ENCODE measurements at places on chromosomes 1 and 21.

GRCh38 chr1:43902058-43902831 is 31.4 kb upstream of the ARTN start:
- H3K27me3 ChIP-seq, result no peaks in the 10 kb centered on the region
- H3K4me3 ChIP-seq, result no peak overlapping the region
- H3K27ac ChIP-seq, result no peak overlapping the region
- H3K36me3 ChIP-seq, result peaks cover 52% of the 10 kb centered on the region
- H3K4me1 ChIP-seq, result no peaks in the 10 kb centered on the region

GRCh38 chr21:14864211-14865021 is 200.4 kb downstream of the NRIP1 start:
- H3K36me3 ChIP-seq, result no peaks in the 10 kb centered on the region
- peaks cover 6% of the 10 kb centered on the region for H3K4me1 ChIP-seq
- no peaks in the 10 kb centered on the region for H3K27me3 ChIP-seq
- H3K27ac ChIP-seq, result no peak overlapping the region
- peak; percentile 54 for DNase-seq

DNA sequence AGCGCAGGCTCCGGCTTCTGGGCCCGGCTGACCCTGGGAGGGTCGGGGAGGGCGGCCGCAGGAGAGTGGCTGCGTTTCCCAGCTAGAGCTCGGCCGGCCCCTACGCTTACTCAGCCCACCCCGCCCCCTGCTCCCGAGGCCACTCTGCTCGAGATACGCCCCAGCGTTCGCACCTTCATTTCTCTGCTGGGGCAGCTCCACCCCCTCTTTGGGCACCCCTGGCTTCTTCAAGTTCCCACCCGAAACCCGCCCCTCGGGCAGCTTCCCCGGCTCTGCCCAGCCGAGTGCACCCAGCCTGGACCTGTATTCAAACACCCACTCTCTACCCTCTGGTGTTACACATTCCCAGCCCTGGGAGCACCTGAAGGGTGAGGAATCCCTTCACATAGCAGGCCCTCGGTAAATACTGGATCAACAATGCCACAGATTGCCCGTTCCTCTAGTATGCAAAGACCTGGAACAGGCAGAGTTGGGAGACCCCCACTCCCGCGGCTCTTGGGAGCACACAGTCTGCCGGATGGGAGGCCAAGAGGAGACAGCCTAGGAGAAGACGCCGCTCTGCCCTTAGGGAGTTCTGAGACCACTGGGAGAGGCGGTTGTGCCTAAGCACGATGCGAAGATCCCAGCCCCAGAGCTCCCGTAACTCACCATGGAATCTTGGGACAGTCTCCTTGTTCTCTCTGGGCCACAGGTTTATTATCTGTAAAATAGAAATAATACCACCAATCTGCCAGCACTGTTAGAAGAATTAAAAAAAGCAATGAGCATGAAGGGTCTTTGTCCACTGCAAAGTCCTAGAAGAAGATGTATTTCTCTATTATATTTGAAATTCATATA is 566 bp upstream of the PAQR7 start:
- peaks cover 22% of the 10 kb centered on the region for H3K4me1 ChIP-seq
- no peak for DNase-seq
- H3K36me3 ChIP-seq, result no peaks in the 10 kb centered on the region
- peak overlapping the region; percentile 55 for H3K4me3 ChIP-seq
- peaks cover 9% of the 10 kb centered on the region for H3K27me3 ChIP-seq

- no peaks in the 10 kb centered on the region for H3K36me3 ChIP-seq
- DNase-seq, result no peak
- no peaks in the 10 kb centered on the region for H3K4me1 ChIP-seq
- no peak overlapping the region for H3K27ac ChIP-seq
- H3K27me3 ChIP-seq, result peaks cover 7% of the 10 kb centered on the region
Measured at GRCh38 chr1:184310157-184310819, 76.5 kb upstream of the C1orf21 start.

GRCh38 chr1:198141668-198142351 is 15.0 kb upstream of the NEK7 start:
- DNase-seq, result no peak
- no peaks in the 10 kb centered on the region for H3K4me1 ChIP-seq
- H3K27ac ChIP-seq, result no peak overlapping the region

DNA sequence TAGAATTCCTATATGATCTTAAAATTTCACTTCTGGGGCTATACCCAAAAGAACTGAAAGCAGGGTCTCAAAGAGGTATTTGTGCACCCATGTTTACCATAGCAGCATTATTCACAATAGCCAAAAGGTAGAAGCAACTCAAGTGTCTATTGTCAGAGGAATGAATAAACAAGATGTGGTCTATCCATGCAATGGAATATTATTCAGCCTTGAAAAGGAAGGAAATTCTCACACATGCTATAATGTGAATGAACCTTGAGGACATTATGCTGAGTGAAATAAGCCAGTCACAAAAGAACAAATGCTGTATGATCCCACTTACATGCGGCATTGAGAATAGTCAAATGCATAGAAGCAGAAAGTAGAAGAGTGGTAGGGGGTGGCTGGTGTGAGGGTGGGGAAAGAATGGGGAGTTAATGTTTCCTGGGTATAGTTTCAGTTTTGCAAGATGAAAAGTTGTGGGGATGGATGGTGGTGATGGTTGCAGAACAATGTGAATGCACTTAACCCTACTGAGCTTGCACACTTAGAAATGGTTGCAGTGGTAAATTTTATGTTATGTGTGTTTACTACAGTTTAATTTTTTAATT is 122.4 kb downstream of the TOMM20 start:
- no peaks in the 10 kb centered on the region for H3K4me1 ChIP-seq
- no peaks in the 10 kb centered on the region for H3K36me3 ChIP-seq
- H3K4me3 ChIP-seq, result no peak overlapping the region

- DNase-seq, result no peak
- no peaks in the 10 kb centered on the region for H3K27me3 ChIP-seq
- H3K36me3 ChIP-seq, result no peaks in the 10 kb centered on the region
- no peak overlapping the region for H3K4me3 ChIP-seq
- no peaks in the 10 kb centered on the region for H3K4me1 ChIP-seq
Measured at GRCh38 chr21:33968995-33969348, 53.4 kb upstream of the ATP5PO start.

DNA sequence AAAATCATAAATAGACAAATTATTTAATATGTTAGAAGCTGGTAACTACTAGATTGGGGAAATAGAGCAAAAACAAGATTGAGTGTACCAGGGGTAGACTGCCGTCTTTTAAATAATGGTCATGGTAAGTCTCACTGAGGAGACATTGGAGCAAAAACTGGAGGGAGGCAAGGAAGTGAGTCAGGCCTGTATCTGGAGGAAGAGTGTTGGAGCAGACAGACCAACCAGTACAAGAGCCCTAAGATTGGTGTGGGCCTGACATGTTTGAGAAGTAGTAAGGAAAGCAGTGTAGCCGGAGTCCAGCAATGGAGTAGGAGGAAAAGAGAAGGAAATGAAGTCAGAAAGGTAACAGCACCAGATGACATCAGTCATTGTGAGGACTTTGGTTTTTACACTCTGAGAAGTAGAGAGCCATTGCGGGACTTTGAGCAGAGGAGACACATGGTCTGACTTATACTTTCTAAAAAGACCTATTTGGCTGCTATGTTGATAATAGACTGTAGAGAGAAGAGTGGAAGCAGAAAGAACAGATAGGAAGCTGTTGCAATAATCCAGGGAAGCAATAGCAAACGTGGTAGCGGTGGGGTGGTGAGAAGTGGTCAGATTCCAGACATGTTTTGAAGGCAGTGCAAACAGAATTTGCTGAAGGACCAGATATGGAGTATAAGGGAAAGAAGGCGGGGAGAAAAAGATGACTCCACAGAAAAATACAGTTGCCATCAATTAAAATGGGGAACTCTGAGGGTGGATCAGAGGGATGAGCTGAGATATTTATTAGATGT is 44.7 kb upstream of the GJA5 start:
- no peaks in the 10 kb centered on the region for H3K4me1 ChIP-seq
- H3K36me3 ChIP-seq, result no peaks in the 10 kb centered on the region
- H3K27ac ChIP-seq, result no peak overlapping the region

GRCh38 chr1:224175617-224176016 is 7.4 kb upstream of the DEGS1 start:
- H3K4me3 ChIP-seq, result no peak overlapping the region
- no peaks in the 10 kb centered on the region for H3K27me3 ChIP-seq
- no peaks in the 10 kb centered on the region for H3K36me3 ChIP-seq
- no peak overlapping the region for H3K27ac ChIP-seq

GRCh38 chr1:203225071-203225470 is 4.4 kb downstream of the CHIT1 start:
- H3K4me1 ChIP-seq, result peaks cover 1% of the 10 kb centered on the region
- DNase-seq, result no peak
- no peak overlapping the region for H3K27ac ChIP-seq
- no peak overlapping the region for H3K4me3 ChIP-seq

DNA sequence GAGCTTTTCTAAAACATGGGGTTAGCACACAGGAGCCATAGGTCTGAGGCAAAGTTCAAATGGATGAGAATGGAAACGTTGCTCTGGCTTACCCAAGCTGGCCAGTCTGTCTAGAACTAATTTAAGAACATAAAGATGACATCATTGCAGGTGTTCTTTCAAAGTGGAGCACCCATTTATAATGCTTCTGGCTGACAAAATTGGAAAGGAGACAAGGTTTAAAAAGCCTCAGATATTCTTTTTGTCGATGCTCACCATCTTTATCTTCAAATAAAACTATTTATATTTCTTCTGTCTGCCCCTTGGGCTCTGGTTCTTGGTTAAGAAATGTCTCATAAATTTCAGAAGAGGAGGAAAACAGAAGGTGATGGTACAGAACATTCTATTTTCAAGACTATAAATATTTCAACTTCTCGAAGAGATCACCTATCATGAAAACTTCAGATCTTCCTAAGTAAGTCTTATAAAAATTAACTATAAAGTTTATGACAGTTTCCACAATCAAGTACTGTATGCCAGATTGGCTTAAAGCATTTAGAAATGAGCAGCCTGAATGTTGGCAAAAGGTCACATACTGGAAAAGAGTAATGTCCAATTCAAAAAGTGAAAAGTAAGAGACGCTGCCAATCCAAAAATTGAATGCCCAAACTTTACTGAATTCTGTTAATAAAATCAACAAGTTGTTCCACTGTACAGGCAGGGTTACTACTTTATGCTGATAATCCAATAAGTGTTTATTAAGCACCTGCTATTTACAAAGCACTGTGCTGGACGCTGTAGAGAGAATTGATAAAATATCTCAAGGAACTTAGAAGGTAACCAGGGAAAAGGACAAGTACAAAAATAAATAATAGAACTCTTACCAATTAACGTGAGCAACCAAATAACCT is 92.0 kb downstream of the ETS2 start:
- H3K27me3 ChIP-seq, result no peaks in the 10 kb centered on the region
- DNase-seq, result no peak
- no peaks in the 10 kb centered on the region for H3K36me3 ChIP-seq
- H3K27ac ChIP-seq, result no peak overlapping the region

DNA sequence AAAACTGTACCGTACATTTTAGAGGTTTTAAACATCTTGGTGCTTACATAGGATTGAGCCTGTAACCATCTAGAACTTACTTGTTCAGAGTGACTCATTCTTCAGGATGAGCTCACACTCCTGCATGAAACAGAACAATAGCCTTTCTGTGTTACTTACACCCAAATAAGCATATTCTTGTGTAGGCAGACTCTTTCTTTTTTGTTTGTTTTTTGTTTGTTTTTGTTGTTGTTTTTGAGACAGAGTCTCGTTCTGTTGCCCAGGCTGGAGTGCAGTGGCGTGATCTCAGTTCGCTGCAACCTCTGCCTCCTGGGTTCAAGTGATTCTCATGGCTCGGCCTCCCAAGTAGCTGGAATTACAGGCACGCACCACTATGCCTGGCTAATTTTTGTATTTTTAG is 3.8 kb upstream of the CA6 start:
- DNase-seq, result no peak
- peaks cover 22% of the 10 kb centered on the region for H3K4me1 ChIP-seq
- H3K36me3 ChIP-seq, result no peaks in the 10 kb centered on the region
- H3K27ac ChIP-seq, result no peak overlapping the region

- no peaks in the 10 kb centered on the region for H3K27me3 ChIP-seq
- H3K36me3 ChIP-seq, result no peaks in the 10 kb centered on the region
- H3K4me3 ChIP-seq, result no peak overlapping the region
- no peak for DNase-seq
- H3K4me1 ChIP-seq, result no peaks in the 10 kb centered on the region
- no peak overlapping the region for H3K27ac ChIP-seq
Measured at GRCh38 chr1:94281361-94282142, 44.2 kb upstream of the ARHGAP29 start.

GRCh38 chr1:65108025-65108642 is 39.9 kb upstream of the AK4 start:
- DNase-seq, result no peak
- H3K36me3 ChIP-seq, result no peaks in the 10 kb centered on the region
- H3K4me3 ChIP-seq, result no peak overlapping the region
- H3K27ac ChIP-seq, result no peak overlapping the region
- H3K27me3 ChIP-seq, result no peaks in the 10 kb centered on the region

- no peak overlapping the region for H3K27ac ChIP-seq
- H3K4me1 ChIP-seq, result peaks cover 5% of the 10 kb centered on the region
- DNase-seq, result no peak
Measured at GRCh38 chr21:45075596-45076244, 1.3 kb downstream of the ADARB1 start.
